Psoas muscle (tissue), 8 donors: ENCODE measurements at places on chromosomes 7 and 10. TPM values are rescaled to one million over a fixed set of nuclear protein-coding genes. Genes with fewer than 3 reads are reported as not detected.

The THNSL1 gene
- polyA plus RNA-seq, result 4.6 TPM

- no peak for DNase-seq
- H3K27ac ChIP-seq, result no peak overlapping the region
- no peak overlapping the region for H3K4me3 ChIP-seq
- H3K4me1 ChIP-seq, result peaks cover 4% of the 10 kb centered on the region
- no peaks in the 10 kb centered on the region for H3K36me3 ChIP-seq
Observed at GRCh38 chr10:48519481-48520183, 85.2 kb downstream of the ARHGAP22 start.

The SPDYE9 gene
- not detected for polyA plus RNA-seq

The CUL2 gene
- 65.6 TPM for polyA plus RNA-seq

- H3K4me3 ChIP-seq, result no peak overlapping the region
- H3K27me3 ChIP-seq, result no peaks in the 10 kb centered on the region
- no peak for DNase-seq
- H3K27ac ChIP-seq, result no peak overlapping the region
- H3K36me3 ChIP-seq, result no peaks in the 10 kb centered on the region
Observed at GRCh38 chr10:124328477-124329220, 90.1 kb downstream of the OAT start.

DNA sequence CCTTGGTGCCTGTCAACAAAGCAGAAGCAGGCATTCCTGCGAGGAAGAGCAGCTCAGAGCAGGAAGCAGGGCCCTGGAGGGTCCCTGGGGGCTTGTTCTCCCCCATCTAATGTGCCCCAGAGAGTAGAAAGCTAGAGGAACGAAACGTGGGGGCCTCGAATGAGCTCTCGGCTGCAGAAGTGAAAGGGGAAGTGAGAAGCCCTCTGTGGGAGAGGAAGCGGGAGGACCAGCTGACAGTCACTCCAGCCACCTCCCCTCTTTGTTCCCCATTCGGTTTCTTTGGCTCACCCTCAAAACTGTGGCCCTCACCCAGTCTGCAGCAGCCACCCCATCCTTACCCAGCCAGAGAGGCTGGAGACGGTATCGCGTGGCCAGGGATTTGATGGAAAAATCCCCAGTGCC lies 25.0 kb downstream of the C10orf105 start:
- no peak overlapping the region for H3K4me3 ChIP-seq
- H3K36me3 ChIP-seq, result no peaks in the 10 kb centered on the region
- no peak overlapping the region for H3K27ac ChIP-seq
- H3K27me3 ChIP-seq, result peaks cover 2% of the 10 kb centered on the region
- DNase-seq, result no peak

- peaks cover 86% of the 10 kb centered on the region for H3K36me3 ChIP-seq
- no peak for DNase-seq
- no peak overlapping the region for H3K4me3 ChIP-seq
- no peak overlapping the region for H3K27ac ChIP-seq
- H3K4me1 ChIP-seq, result no peaks in the 10 kb centered on the region
Observed at GRCh38 chr7:99420986-99421385, 12.2 kb downstream of the BUD31 start.

The ZNF138 gene
- polyA plus RNA-seq, result 11.7 TPM

- no peaks in the 10 kb centered on the region for H3K4me1 ChIP-seq
- no peaks in the 10 kb centered on the region for H3K36me3 ChIP-seq
- H3K4me3 ChIP-seq, result no peak overlapping the region
- no peaks in the 10 kb centered on the region for H3K27me3 ChIP-seq
Observed at GRCh38 chr7:30743371-30744074, 8.4 kb upstream of the INMT start.

DNA sequence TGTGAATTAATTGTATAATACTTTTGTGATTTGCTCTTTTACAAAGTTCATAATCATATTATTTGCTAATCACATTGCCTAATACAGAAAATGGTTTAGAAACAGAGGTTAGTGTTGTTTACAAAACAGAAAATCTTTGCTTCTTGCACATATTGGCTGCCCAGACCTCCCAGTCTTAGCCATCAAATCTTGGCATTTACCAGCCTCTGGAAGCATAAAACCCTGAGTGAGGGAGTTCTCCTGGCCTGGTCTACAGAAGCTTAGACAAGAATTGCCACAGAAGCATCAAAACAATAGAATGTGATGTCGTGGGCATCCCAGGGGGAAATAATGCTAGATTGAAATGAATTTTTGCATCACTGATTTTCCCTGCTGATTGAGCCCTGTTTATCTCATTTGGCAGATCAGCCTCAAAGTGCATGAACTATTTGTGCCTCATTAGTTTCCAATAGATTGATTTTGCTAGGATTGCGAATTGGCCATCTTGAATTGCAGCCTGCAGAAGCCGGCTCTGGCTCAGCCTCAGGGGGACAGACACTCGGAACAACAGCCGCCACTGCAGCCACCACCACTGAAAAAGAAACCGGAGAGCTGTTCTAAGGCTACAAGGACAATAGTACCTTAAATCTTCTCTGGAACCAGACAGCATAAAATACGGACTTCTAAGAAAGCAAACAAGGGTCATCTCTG lies 11.1 kb upstream of the SORBS1 start:
- no peaks in the 10 kb centered on the region for H3K36me3 ChIP-seq
- H3K27ac ChIP-seq, result no peak overlapping the region
- H3K4me3 ChIP-seq, result peak overlapping the region; percentile 50
- H3K4me1 ChIP-seq, result peaks cover 3% of the 10 kb centered on the region

- no peaks in the 10 kb centered on the region for H3K4me1 ChIP-seq
- no peaks in the 10 kb centered on the region for H3K36me3 ChIP-seq
- no peak overlapping the region for H3K4me3 ChIP-seq
- no peak overlapping the region for H3K27ac ChIP-seq
- no peak for DNase-seq
- no peaks in the 10 kb centered on the region for H3K27me3 ChIP-seq
Observed at GRCh38 chr7:83149466-83149865, 13.2 kb downstream of the PCLO start.

- H3K4me3 ChIP-seq, result no peak overlapping the region
- no peaks in the 10 kb centered on the region for H3K4me1 ChIP-seq
- H3K27me3 ChIP-seq, result no peaks in the 10 kb centered on the region
- no peak for DNase-seq
- no peaks in the 10 kb centered on the region for H3K36me3 ChIP-seq
Observed at GRCh38 chr7:137563981-137564380, 220.4 kb upstream of the PTN start.

DNA sequence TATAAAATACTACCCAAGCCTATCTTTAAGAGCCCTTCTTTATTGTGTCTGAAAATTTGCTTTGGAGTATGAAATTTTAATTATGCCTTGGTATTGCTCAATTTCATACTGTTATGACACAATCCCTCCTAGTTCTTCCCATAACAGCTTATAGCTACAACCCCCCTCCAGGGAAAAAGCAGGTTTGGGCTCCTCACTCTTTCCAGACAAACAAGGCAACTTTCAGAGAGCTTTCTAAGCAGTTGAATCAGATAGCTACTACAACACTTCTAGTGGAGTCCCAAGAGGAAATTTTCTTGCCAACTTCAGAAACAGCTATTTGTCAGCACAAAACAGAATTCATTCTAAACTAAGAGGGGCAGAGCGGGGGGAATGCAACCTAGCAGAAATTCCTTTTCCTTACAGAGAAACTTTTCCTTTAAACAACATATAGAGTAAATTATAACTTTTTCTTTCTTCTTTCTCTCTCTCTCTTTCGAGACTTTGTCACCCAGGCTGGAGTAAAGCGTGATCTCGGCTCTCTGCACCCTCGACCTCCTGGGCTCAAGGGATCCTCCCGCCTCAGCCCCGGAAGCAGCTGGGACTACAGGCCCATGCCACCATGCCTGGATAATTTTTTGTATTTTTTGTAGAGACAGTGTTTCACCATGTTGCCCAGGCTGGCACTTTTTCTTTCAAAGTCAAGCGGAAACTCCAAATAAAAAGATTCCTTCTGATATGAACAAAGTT lies 26.0 kb upstream of the JMJD1C start:
- peak overlapping the region; percentile 3 for H3K4me3 ChIP-seq
- peaks cover 16% of the 10 kb centered on the region for H3K4me1 ChIP-seq
- DNase-seq, result no peak
- H3K27me3 ChIP-seq, result no peaks in the 10 kb centered on the region
- H3K36me3 ChIP-seq, result no peaks in the 10 kb centered on the region

DNA sequence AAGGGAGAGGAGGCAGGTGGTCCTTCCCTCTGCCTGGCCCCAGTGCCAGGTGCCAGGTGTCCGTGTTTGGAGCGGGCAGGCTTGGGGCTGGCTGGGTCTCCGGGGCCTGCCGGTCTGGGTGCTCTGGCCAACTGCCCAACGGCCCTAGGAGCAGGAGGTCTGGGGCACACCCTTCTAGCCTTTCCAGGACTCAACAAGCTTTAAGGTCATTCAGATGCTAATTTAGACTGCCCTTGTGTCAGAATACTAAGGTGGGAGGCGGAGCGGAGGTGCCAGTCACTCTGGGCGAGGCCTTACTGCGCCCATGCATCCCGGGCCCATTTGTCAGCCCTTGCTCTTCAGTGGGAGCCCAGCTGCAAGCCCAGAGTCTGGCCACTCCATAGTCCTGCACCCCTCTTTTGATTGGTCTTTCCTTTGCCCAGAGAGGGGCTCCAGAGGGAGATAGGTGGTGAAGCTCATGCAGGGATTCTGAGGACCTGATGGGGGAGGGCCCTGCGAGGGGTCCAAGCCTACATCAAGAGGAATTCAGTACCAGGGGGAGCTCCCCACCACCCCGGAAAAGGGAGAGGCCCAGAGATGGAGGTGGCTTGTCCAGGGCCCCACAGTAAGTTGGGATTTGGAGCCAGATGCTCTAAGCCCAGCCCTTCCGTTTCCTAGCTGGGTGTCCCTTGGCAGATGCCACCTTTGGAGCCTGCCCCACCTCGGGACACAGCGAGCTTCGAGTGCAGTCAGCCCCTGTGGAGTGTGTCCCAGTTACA lies 1.3 kb downstream of the PGAM2 start:
- peak; percentile 66 for DNase-seq
- H3K4me3 ChIP-seq, result peak overlapping the region; percentile 67
- no peaks in the 10 kb centered on the region for H3K27me3 ChIP-seq
- peaks cover 69% of the 10 kb centered on the region for H3K4me1 ChIP-seq
- H3K36me3 ChIP-seq, result peaks cover 31% of the 10 kb centered on the region
- peak overlapping the region; percentile 85 for H3K27ac ChIP-seq

DNA sequence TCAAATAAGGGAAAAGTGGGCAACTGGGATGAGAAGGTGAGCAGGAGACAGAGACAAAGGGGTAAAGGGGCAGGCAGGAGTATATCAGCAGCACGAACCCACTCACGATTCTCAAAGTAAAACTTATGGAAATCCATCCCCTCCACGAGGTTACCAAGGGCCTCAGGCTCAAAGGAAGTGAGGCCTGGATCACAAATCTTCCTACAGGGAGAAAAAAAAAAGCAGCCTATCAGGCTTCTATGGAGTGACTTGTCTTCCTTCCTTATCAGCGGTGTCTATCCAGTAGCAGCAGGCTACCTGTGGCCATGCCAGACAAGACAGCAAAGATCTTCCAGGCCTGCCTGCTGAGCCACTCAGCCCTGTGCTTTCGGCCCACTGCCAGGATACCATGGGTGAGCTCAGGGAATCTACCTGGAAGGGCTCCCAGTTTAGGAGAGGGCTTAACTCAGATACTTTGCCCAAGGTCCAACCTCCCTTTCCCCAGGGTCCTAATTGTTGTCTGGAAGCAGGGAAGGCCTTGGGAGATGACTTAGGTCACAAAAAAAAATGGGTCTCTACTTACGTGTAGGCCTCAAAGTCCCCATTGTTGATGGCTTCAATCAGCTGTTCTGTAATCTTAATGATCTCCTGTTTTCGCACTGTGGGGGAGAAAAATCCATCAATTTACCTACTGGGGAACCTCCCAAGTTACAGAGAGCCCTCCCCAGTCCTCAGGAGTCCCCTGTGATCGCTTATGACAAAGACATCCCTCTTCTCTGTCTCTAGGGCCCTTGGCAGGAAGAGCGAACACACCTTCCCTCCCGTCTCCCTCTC lies 5.7 kb upstream of the NDST2 start:
- peak overlapping the region; percentile 58 for H3K27ac ChIP-seq
- H3K36me3 ChIP-seq, result peaks cover 77% of the 10 kb centered on the region
- no peaks in the 10 kb centered on the region for H3K27me3 ChIP-seq
- no peak overlapping the region for H3K4me3 ChIP-seq

DNA sequence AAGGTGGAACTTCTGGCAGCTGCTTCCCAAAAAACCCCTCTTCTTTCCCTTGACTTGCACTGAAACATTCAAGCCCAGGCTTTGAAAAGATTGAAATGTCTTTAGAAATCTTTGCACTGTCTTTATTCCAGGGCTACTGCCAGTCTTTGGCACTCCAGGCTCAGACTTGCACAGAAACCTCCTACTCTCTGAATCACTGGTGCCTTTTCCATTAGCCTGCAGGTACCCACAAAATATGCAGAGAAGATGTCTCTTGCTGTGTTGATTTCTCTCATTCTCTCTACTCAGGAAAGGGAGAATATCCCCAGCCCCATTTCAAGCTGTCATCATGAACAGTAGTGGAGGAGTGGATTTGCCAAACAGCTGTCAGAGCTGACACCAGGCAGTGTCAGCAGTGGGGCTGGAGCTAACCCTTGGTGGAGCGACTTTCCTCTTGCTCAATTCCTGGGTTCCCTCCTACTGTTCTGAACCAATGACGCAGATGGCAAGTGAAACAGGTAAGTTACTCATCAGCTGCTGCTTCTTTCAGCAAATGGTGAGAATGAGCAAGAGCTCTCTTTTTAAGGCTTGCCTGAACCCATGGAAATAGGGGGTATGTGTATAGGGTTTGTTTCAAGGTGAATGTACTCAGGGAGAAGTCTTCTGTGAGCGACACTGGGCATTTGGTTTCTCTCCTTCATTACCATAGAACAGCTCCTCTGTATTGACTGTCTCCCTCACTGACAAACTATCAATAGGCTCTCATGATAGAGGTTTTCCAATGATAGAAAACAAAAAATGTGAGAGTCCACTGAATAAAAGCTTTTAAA lies 362.4 kb downstream of the ADRA2A start:
- no peaks in the 10 kb centered on the region for H3K36me3 ChIP-seq
- no peak overlapping the region for H3K4me3 ChIP-seq
- H3K27ac ChIP-seq, result no peak overlapping the region

- H3K4me3 ChIP-seq, result no peak overlapping the region
- no peaks in the 10 kb centered on the region for H3K36me3 ChIP-seq
- no peak overlapping the region for H3K27ac ChIP-seq
- no peaks in the 10 kb centered on the region for H3K27me3 ChIP-seq
- no peaks in the 10 kb centered on the region for H3K4me1 ChIP-seq
Observed at GRCh38 chr7:116180302-116180701, 30.0 kb upstream of the TES start.

- H3K36me3 ChIP-seq, result no peaks in the 10 kb centered on the region
- no peak overlapping the region for H3K27ac ChIP-seq
- peaks cover 3% of the 10 kb centered on the region for H3K4me1 ChIP-seq
- no peak overlapping the region for H3K4me3 ChIP-seq
Observed at GRCh38 chr7:100441641-100442535, 5.6 kb upstream of the PPP1R35 start.

- H3K36me3 ChIP-seq, result peaks cover 2% of the 10 kb centered on the region
- H3K27ac ChIP-seq, result no peak overlapping the region
- no peaks in the 10 kb centered on the region for H3K27me3 ChIP-seq
- peaks cover 6% of the 10 kb centered on the region for H3K4me1 ChIP-seq
Observed at GRCh38 chr10:21687266-21688008, 153.4 kb downstream of the MLLT10 start.

- H3K27ac ChIP-seq, result peak overlapping the region; percentile 50
- no peaks in the 10 kb centered on the region for H3K27me3 ChIP-seq
- peak overlapping the region; percentile 25 for H3K4me3 ChIP-seq
- no peak for DNase-seq
Observed at GRCh38 chr10:91552274-91553095, 80.4 kb downstream of the PPP1R3C start.

The STAG3 gene
- polyA plus RNA-seq, result 0.51 TPM

The LRRC18 gene
- not detected for polyA plus RNA-seq
